ENCODE measurements at places on chromosomes 16 and 17.

DNA sequence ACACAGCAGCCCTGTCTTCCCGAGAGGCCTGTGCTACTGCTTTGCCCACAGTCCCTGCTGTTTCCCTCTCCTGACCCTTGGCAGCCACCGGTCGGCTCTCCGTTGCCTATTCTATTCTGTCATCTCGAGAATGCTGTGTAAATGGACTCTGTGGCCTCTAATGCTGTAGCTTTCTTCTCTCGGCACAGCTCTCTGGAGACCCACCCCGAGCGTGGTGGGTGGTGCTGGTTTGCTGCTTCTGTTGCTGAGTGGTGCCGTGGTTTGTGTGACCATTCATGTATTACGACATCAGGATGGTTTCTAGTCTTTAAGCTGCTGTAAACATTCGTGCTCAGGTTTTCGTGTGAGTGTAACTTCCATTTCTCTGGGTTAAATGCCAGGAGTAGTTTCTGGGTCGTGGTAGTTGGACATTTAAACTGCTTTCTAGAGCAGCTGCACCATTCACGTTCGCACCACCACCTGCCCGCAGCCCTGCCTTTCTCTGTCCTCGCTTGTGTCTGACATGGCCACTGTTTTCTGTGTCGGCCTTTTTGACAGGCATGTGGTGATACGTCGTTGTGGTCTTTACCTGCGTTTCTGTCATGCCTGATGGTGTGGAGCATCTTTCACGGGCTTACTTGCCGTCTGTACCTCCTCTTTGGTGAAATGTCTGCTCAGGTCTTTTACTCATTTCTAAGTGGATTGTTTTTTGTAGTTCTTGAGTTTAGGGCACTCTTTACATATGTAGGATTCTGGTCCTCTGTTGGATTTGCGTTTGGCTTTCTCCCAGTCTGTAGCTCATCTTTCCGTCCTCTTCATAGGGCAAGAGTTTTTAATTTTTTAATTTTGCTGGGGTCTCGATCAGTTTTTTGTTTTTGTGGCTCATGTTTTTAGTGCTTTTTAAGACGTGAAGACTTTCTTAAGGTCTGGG, 47.7 kb upstream of the ZNF750 start:
- no peak for DNase-seq

DNA sequence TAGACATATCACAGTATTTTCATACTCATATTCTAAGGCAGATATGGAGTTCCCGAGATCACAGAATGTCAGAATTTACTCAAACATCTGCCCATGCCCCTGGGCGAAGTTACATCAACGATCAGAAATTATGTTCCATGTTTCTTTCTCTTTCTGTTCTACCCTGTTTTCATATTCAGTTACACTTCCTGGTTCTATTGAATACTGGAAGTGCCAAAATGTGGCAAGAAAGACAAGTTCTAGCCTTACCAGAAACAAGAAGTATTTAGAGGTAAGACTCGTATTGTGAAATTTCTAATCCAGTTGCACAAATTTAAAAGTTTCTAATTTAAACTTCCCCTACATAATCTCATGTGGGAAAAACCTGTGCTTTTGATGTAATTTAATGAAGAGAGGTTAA, 36.1 kb downstream of the KCNJ2 start:
- DNase-seq: no peak

DNA sequence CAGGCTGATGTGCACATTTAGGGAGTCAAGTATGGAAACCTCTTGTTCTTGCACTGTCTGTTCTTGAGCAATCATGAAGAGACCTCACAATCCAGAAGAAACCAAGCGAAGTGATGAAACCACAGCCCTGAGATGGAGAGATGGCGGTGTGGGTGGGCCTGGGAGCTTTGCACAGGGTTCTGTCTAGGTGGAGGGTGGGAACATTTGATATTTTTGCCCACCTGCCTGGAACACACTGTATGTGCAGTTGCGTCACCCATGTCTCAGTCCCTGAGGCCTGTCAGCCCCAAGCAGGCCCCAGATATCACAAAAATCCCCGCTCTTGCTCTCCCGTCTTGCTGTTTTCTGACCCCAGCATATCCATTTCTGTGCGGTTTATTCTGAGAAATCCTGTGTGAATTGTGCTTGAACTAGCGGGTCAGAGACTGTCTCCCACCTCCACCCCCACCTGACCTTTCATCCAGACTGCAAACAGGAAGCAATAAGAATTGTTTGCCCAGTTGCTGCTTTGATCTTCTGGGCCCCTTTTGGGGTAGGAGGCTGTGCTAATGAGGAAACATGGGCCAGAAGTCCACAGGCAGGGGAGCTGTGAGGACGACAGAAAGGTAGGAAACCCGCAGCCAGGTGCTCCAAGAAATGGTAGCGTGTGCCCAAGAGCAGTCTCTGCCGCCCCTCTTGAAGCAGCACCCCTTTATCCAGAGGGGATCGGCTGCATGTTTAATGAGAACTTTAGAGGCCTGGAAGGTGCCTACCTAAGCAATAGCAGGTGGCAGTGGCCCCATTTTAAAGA, 183.8 kb downstream of the CCDC182 start:
- no peak for DNase-seq

- no peak for DNase-seq
These were observed 15.4 kb upstream of the RMI2 start for GRCh38 chr16:11329891-11330290.

DNA sequence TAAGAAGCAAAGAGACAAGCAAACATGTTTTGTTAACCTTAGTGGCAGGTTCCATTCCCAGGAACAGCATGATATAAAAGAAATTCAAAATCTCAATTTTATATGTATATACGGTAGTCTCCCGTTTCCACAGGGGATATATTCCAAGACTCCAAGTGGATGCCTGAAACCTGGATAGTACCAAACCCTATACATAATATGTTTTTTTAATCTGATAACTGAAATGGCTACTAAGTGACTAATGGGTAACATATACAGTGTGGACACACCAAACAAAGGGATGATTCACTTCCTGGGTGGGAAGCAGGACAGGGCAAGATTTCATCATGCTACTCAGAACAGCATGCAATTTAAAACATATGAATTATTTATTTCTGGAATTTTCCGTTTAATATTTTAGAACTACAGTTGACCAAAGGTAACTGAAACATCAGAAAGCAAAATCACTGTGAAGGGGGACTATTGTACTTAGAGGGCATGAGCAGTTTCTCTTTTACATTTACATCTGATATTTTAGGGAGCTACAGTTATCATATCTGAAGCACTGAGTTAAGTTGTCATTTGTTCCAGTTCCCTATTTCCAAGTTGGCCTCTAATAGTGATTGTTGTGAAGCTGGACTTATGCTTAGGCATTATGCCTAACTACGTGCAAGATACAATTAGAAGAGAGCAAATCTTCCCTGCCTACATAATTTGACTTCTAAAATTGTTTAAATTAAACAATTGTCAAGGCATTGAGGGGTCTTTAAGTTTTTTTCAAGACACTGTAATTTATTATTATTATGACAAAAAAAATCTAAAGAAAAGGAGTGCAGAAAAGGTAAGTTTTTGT, 34.1 kb upstream of the ABCA6 start:
- DNase-seq: no peak

- no peak for DNase-seq
These were observed 12.2 kb downstream of the CCR7 start for GRCh38 chr17:40552806-40553693.

GRCh38 chr16:88700636-88701482, 5.3 kb downstream of the RNF166 start:
- peak; percentile 96 for DNase-seq

DNA sequence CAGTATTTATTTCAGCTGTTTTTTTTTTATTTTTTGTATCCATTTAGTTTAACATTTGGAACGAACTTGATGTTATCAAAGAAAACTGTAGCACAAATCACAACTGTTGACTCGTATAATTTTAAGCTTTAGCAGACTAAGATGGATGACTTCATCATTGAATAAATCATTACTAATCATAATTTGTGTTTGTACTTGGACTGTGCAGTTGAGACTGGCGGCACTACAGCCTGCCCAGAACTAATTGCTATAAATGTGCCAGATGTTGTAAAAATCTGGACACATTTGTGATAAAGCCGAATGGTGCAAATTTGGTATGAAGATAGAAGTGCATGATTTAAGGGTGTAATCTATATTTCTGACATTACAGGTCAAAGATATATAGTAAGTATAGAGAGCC, 897.7 kb upstream of the CDH8 start:
- no peak for DNase-seq

- no peak for DNase-seq
These were observed 118.4 kb upstream of the NOG start for GRCh38 chr17:56475116-56475515.

- peak; percentile 69 for DNase-seq
These were observed 76.6 kb downstream of the CMIP start for GRCh38 chr16:81521141-81521626.

GRCh38 chr17:33241390-33241789, 51.7 kb downstream of the ASIC2 start:
- DNase-seq: no peak

DNA sequence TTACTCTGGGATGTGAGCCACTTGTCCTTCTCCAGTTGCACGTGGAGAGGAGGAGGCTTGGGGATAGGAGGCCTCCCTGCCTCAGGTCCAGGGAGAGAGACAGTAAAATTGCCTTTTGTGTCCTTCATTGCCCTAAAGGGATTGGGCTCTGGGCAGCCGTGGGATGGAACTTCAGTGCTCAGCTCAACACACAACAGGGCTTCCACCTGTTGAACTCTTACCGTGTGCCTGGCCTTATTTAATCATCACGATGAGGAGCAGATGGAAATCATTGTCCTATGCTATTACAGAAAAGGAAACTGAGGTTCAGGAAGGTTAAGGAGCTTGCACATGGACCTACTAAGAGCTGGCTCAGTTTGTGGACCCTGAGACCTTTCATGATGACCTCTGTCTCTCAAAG, 92.4 kb upstream of the CDC42EP4 start:
- no peak for DNase-seq

DNA sequence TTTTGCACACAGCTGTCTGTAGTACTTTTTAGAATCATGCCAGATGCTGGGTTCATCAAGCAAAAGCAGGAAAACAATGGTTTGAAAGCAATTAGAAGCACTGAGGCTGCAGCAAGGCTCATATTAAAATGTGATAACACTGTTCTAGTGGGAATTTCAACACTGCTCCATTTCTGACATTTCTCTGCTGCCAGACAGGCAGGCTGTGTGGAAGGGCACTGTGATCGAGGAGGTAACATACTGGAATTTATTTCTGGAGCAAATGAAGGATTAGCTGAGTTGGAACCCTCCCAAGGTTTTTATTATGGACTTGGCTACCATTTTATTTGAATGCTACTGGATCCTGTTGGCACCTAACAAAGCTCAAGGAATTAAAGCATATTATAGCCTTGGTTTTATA, 66.9 kb downstream of the SKAP1 start:
- no peak for DNase-seq

GRCh38 chr17:13346592-13346991, 255.1 kb downstream of the HS3ST3A1 start:
- DNase-seq: no peak

- DNase-seq: no peak
These were observed 37.6 kb downstream of the ZZEF1 start for GRCh38 chr17:4105232-4105631.

- DNase-seq: no peak
These were observed 20.6 kb upstream of the SLC35G3 start for GRCh38 chr17:35214631-35215273.

DNA sequence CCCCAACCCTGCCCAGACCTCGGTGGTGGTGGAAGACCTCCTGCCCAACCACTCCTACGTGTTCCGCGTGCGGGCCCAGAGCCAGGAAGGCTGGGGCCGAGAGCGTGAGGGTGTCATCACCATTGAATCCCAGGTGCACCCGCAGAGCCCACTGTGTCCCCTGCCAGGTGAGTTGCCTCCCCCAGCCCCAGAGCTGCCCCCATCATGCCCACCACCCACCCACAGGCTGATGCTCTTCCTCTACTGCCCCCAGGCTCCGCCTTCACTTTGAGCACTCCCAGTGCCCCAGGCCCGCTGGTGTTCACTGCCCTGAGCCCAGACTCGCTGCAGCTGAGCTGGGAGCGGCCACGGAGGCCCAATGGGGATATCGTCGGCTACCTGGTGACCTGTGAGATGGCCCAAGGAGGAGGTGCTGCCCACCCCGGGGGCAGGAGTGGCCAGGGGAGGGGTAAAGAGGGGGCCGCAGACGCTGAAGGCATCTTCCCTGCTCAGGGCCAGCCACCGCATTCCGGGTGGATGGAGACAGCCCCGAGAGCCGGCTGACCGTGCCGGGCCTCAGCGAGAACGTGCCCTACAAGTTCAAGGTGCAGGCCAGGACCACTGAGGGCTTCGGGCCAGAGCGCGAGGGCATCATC, 8.4 kb downstream of the GALK1 start:
- no peak for DNase-seq

GRCh38 chr17:57138030-57138911, 53.2 kb downstream of the AKAP1 start:
- DNase-seq: no peak

DNA sequence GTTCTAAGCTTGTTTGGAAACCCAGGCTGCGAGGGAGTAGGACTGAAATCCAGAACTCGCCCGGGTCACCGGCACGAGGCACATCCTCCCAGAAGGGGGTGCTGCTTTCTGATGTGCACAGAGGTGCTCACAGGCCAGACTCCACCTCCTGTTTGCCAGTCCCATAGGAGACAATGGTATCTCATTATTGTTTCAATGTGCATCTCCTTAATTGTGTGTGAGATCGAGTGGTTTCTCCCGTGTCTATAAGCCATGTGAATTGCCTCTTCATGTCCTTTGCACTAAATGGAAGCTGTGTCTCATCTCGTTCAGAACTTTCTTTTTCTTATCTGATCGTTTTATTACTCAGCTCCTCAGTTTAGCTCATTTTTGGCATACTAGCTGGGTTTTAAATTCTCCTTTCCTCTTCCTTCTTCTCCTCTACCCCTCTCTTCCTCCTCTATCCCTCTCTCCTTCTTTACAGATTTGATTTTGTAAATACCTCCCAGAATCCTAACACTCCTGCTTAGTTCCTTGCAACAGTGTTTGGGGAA, 32.1 kb upstream of the PRKCB start:
- DNase-seq: peak; percentile 41

GRCh38 chr17:82164853-82165252, 47.8 kb downstream of the CCDC57 start:
- no peak for DNase-seq

- DNase-seq: no peak
These were observed 44.0 kb downstream of the HNF1B start for GRCh38 chr17:37700881-37701280.

DNA sequence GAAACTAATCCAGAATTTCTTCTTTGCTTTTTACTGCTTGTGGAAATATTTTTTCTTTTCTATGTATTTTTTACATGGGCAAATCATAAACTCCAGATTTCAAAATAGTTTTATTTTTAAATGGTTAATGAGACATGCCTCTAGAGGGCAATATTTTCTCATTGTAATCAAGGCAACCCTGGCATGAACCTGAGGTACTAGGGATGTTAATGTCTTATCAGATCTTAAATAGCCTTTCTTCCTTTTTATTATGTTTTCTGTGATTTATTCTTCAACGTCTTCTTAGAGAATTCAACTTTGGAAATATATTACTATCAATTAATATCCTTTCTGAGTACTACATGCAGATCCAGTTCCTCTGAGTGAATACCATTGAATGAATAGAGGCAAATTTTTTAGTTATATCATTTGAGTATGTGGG, 324.7 kb downstream of the BCAS3 start:
- DNase-seq: no peak

- DNase-seq: peak; percentile 40
These were observed 313.0 kb downstream of the SEC14L1 start for GRCh38 chr17:77453613-77454241.

- peak; percentile 31 for DNase-seq
These were observed 29.1 kb downstream of the AKAP1 start for GRCh38 chr17:57114085-57114673.
